CD4-positive, alpha-beta memory T cell (primary cell): ENCODE measurements at places on chromosomes 1 and 21. TPM values are rescaled to one million over a fixed set of nuclear protein-coding genes. Genes with fewer than 3 reads are reported as not detected.

DNA sequence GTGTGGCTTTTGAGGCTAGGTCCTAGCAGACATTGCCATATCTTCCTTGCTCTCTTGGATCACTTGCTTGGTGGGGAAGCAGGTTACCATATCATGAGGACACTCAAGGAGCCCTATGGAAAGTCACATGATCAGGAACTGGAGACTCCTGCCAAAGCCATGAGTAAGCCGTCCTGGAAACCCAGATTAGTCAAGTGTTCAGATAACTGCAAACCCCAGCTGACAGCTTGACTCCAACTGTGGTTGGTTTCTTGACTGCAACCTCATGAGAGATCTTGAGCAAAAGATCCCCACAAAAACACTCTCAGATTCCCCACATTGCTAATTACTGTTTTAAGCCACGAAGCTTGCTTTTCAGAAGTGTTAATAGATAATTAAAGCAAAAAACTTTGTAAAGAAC is 58.6 kb downstream of the CACNA1E start:
- DNase-seq = no peak

DNA sequence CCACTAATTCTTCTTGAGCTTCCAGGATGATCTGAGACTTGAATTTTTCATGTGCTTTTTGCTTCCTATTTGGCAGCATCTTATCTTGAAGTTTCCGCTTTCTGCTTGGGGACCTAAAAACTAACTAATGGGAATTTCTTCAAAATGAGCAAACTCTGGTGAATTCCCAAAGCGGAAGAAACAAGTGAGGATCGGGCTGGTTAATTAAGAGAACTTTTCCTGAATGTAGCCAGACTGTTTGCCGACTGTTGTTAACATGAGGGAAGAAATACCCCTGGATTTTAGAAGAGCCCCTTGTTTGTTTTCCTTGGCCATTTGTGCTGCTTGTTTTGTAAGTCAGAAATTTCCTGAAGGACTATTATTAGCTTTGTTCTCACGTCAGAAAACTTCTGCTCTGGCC is 6.1 kb upstream of the SELE start:
- no peak for DNase-seq

DNA sequence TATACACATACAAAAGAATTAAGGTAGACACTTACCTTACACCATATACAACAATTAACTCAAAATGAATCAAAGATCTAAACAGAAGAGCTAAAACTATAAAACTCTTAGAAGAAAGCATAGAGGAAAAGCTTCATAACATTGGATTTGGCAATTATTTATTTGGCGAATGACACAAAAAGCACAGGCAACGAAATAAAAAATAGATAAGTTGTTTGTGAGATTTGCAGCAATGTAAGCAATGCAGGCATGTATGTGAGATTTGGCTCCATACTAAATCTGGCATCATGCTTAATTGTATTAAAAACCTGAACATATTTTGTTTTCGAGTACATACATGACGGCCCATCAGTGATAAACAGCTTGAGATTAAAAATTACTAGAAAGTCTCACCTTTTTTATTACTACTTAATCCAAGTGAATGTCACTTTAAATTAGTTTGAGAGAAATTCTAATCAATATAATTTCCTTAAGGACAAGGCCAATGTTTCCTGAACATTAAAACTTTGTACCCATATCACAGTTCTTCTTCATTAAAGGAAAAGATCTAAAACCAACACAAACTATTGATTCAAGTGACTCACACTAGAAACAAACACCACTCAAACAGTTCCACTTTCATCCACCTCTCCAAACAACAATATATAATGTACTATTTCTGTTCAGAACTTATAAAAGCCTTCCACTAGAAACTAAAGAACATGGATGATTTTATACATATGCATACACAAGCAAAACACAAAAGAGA is 23.1 kb upstream of the TMEM125 start:
- no peak for DNase-seq

GRCh38 chr1:239616673-239617072 is 230.3 kb downstream of the CHRM3 start:
- DNase-seq = no peak

GRCh38 chr21:45877821-45878469 is 103.6 kb upstream of the COL6A1 start:
- no peak for DNase-seq

GRCh38 chr1:26021647-26022403 is at the start of gene EXTL1:
Gene EXTL1, plus strand, starts transcription at chr1:26021775. Its CDS starts 872 bp downstream, at chr1:26022647.
- no peak for DNase-seq

DNA sequence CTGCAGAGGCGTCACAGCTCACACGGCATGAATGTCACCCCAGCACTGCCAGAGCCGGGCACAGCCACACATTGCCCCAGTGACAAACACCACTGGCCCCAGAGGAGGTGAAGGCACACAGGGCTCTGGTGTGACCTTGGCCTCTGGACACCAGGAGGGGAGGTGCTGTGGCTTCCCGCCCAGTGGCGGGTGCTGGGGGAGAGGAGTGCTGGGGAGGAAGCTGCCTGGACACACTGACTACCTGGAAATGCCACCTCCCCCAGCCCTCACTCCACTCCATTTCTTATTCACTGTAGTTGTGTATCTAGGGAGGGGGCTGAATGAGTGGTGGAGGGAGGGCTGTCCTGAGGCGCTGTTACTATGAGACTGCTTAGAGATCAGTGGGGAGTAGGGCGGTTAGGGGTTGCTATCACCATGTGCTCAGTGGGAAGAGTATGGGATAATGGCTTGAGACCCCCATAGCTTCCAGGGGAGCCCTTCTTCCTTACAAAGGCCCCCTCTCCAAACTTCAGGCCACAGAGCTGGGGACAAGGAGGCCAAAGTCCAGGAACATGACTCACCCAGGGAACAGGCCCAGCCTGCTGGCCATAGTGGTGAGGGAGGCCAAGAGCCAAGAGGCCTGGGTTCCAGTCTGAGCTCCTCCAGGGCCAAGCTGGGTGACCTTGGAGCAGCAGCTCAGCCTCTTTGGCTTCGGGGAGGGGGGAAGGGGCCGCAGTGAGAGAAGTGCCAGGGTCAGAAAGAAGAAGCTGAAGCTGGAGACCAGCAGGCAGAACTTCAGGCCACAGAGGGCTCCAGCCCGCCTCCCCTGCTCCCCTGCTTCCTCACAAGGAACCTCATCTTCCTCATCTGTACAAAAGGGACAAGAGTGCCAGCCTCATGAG is 40.1 kb downstream of the AHDC1 start:
- DNase-seq = no peak

DNA sequence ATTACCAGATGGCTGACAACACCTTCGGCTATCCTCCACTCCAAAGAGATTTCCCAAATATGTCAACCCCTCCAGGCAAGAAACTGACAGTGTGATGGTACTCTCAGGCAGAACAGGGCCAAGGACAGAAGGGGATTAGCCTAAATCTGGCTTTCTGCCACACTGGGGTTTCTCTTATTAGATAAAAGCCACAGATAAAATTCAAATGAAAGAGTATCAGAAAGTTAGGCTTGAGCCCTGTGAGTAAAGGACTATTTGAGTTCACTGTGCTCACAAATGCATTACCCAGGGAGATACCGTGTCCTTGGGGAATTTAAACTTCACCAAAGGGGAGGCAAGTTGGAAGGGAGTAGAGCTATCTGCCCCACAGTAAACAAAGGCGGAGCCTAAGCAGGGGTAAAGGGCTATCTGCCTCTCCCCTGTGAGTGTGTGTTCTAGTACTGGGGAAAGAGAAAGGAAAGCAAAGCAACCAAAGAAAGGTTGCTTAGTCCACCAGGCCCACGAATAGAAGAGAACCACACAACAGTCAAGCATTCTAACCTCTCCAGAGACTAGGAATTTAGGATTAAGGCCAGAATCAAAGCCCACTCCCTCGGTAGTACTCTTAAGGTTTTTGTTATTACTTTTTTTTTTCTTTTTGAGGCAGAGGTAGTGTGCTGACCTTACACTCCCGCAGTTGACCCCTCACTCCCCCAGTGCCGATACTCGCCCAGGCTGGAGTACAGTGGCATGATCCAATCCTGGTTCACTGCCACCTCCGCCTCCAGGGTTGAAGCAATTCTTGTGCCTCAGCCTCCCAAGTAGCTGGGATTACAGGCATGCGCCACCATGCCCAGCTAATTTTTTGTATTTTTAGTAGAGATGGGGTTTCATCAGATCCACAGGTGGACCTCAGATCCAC is 12.7 kb downstream of the TPM3 start:
- DNase-seq = no peak

DNA sequence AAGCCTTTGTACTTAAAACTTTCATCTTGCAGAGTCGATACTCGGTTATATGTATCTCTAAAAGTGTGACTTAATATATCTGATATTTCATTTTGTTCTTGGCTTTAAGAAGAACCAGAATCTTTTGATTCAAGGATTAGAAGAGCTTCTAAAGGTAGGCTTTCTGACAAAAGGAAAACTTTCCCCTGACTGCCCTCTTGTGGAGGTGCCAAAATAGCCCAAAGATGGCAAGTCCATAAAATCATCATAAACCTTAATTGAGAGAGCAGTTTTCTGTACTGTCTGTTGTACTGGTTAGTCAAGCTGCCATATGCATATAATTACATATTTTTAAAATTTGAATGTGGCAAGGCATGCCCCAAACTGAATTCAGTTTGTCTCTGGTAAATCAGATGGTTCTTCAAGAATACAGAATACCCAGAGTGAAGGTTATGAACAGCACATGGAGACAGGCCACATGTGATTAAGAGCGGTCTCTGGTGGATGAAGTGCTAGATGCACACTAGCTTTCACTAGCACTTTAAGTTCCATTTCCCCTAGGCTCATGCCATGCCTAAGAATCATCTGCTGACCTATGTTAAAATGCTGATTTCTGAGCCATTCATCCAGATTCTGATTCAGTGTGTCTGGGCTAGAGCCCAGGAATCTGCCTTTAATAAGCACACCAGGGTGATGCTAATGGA is 27.7 kb upstream of the ELAVL4 start:
- no peak for DNase-seq

DNA sequence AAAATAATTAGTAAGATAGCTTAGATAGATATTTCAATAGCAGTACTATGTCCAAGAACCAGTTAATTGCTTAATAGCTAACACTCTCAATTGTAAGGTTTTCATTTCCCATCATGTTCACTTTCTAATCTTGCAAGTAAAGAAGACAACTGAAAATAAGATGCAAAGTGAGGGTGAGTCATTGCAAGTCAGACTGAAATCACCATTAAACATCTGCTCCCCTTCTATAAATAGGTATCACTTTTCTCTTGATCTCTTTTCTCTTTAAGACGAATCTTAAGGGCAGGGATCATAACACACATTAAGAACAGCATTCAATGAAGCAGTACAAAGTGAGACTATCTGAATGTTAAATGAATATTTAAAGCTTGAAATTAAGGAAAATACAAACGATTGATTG is 40.4 kb downstream of the UBR4 start:
- no peak for DNase-seq

- no peak for DNase-seq
Measured at GRCh38 chr1:5110508-5110907, 456.1 kb downstream of the AJAP1 start.

- no peak for DNase-seq
Measured at GRCh38 chr1:97209381-97209957, 487.9 kb downstream of the PTBP2 start.

GRCh38 chr1:213749558-213749957 is 238.2 kb upstream of the PROX1 start:
- no peak for DNase-seq

- no peak for DNase-seq
Measured at GRCh38 chr21:16563795-16564194, 834.0 kb downstream of the USP25 start.

DNA sequence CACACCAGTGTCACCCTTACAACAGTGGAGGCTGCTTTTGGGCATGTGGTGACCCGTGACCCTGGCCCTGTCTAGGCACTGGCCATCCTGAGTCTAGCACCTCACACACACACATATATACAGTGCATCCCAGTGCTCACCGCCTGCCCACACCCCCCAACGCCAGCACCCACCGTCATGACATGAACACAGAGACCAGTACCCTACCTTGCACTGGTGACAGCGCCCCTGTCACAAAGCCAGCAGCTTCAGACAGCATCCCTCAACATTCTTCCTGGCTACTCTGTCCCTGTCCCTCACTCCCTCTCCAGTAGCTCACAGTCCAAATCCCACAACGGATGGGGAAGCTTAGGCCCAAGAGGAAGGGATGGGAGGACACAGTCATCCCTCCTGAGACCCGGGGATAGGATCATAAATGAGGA is 27.1 kb downstream of the AHDC1 start:
- DNase-seq = no peak

- DNase-seq = no peak
Measured at GRCh38 chr1:159853417-159854115, 8.9 kb downstream of the VSIG8 start.

- no peak for DNase-seq
Measured at GRCh38 chr1:50993645-50994044, 23.6 kb downstream of the CDKN2C start.

DNA sequence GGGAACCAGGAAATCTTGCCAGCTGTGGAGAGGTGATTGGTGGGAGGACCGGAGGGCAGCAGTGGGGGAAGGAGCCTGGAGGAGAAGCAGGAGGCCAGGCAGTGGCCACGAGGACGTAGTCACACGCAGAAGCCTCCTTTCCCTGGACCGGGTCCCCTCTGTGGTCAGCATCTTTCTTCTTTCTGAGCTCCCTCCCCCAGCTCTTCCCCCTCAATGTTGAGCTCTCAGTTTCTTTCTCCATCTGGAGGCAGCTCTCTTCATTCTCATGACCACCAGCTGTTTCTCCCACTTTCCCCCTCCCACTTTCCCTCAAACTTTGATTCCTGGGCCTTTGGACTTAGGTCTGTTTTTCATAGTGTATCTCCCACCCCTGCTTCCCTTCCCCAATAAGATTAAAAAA is 18.3 kb downstream of the KIRREL1 start:
- no peak for DNase-seq

The SPRR2A gene
- total RNA-seq = not detected

The CFHR2 gene
- total RNA-seq = not detected

The OR10Z1 gene
- total RNA-seq = not detected

The OR2T33 gene
- not detected for total RNA-seq

The YY1AP1 gene
- 102 TPM for total RNA-seq

The CLCA4 gene
- total RNA-seq = not detected
